ENCODE measurements at places on chromosomes 6 and 20.

GRCh38 chr6:122751326-122751725 is 28.2 kb upstream of the FABP7 start:
- DNase-seq = no peak

DNA sequence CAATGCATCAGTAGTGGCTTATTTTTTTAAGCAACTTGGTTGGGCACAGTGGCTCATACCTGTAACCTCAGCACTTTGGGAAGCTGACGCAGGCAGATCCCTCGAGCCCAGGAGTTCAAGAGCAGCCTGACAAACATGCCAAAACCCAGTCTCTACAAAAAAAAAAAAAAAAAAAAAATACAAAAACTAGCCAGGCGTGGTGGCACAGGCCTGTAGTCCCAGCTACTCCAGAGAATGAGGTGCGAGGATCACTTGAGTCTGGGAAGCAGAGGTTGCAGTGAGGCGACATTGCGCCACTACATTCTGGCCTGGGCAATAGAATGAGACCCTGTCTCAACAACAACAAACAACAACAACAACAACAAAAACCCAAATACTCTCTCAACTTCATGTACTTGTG is 44.7 kb upstream of the XRN2 start:
- no peak for DNase-seq

DNA sequence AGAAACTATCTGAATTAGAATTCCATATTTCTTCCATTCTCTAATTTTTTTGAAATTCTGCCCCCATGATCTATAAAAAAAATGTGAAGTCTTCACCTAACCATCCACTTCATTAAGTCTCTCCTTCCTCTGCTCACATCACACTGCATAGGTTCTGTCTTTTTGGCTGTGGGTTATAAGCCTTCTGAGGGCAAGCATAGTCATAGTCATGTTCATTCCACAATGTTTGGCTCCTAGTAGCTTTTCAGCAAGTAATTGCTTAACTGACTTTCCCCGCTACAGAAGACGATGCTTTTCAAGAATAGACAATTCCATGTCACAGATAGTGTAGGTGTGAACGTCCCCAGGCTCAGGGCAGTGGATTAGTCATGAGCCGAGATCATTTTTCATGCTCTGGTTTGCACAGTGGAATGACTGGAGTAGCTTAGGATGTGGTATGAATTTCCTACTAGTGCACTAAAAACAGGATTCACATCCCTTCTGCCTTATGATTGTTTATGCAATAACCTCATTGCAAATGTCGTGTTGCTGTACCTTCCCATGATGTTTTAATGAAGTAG is 29.1 kb downstream of the WRNIP1 start:
- DNase-seq = no peak

- DNase-seq = no peak
Measured at GRCh38 chr6:135372758-135373157, 124.8 kb downstream of the AHI1 start.

DNA sequence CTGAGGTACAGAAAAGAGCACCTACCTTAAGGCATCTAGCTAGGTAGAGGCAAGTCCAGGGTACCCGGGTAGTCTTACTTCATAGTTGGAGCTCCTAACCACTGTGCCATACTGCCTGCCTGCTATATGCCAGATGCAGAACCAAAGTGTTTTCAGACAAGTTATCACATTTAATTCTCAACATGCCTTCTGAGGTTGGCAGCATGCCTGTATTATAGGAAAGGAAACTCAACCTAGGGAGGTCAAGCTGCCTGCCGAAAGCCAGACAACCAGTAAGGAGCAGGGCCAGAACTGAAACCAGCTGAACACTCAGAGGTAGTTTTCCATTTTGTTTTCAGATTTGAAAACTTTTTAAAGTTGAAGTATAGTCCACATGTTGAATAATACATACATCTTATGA is 5.4 kb downstream of the CTNNBL1 start:
- no peak for DNase-seq

DNA sequence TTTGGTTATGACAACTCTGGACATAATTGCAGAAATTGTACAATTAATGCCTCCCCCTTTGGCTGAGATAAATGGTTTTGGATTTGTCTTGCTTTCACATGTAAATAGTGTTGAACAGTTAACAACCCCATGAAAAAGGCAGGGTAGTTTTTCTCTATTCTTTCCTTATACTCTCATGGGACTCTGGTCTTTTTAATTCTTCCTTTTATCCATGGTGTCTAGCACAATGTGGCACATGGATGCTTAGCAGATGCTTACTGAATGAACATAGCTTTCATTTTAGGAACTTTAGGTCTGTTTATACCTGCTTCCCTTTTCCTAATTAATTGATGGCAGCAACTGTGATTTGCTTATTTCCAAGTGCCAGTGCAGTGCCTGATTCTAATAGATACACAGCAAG is 75.6 kb downstream of the NCOA3 start:
- DNase-seq = no peak

- DNase-seq = no peak
Measured at GRCh38 chr6:110852773-110853172, 21.8 kb upstream of the AMD1 start.

DNA sequence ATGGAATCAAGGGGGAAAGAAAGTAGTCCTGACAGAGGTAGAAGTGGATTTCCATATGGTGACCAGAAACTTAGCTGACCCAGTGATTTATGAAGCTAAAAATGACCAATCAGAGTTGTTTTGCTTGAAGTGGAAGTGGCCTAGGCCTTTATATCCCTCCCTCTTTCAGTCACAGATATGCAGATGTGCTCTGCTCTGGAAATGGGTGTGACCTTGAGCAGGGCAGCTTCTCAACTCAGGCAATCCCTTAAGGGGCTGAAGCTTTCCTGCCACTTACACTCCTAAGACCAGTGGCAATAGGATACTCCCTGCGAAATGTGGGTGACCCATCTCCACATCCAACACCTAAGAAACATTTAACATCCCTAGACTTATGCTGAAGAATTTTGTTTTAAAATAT is 256.6 kb downstream of the EYS start:
- DNase-seq = no peak

DNA sequence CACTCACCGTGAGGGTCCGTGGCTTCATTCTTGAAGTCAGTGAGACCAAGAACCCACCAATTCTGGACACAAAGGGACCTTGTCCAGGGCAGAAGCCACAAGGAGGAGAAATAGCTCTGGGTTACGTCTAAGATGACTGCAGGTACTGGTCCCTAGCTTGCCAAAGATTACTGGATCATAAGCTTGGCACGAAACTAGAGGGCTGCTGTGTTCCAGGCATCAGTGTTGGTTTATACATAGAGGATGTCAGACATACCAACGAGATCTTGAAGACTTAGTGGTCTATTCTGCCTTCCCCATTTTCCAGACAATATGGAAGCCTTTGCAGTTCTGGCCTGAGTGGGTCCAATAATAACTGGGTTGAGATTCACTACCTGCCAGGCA is 175.7 kb downstream of the TBX18 start:
- DNase-seq = no peak

DNA sequence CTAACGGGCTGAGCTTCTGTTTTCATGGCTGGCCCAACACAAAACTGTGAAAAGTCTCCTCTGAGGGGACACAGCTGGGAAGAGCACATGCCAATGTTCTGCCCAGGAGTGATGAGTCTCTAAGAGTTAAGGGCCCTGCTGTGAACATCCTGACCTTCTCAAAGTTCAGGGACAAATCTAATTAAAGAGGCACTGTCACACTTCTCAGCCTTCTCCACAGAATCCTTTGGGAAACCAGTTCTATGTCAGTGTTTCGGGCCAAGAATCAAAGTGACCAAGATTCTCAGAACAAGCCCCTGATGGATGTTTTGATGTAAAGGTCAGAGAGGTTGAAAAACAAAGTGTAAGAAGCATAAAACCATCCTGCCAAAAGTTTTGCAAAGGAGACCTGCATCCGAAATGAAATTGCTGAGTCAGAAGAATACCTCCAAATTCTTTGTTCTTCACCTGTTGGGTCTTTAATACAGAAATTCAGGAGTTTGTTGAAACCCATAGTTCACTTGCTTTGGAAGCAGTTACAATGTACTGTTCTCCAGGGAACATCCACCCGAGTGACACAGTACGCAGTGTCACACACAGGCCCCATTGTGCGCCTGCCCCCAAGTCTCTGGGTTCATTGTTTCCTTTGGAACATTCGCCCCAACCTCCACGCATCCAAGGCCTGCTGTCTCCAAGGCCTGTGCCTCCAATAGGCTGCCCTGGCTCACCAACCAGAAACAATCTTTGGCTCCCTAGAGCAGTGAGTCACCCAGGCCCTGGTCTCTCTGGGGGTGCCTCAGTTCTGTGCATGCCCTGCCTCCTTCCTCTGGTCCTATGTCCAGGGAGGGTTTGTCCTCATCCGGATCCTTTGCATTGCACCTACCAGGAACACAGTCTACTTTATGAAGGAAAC is 65.5 kb upstream of the QKI start:
- no peak for DNase-seq

DNA sequence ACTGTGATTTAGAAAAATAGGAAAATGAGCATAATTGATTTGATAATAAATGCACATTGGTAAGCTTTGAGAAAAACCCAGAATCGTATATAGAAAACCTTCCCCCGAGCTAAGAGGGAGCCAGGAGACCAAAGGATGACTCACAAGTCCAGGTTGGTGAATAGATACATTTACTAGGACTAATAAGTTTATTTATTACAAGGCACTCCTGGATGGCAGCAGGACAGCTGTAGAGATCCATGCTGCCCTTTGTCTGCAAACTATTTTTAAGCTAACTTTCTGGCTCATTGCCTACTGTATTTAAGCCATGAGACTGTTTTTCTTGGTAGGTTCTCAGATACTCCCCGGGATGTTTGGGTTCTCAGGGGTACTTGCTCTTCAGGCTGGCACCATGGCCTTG is 13.4 kb downstream of the CASP8AP2 start:
- DNase-seq = no peak

DNA sequence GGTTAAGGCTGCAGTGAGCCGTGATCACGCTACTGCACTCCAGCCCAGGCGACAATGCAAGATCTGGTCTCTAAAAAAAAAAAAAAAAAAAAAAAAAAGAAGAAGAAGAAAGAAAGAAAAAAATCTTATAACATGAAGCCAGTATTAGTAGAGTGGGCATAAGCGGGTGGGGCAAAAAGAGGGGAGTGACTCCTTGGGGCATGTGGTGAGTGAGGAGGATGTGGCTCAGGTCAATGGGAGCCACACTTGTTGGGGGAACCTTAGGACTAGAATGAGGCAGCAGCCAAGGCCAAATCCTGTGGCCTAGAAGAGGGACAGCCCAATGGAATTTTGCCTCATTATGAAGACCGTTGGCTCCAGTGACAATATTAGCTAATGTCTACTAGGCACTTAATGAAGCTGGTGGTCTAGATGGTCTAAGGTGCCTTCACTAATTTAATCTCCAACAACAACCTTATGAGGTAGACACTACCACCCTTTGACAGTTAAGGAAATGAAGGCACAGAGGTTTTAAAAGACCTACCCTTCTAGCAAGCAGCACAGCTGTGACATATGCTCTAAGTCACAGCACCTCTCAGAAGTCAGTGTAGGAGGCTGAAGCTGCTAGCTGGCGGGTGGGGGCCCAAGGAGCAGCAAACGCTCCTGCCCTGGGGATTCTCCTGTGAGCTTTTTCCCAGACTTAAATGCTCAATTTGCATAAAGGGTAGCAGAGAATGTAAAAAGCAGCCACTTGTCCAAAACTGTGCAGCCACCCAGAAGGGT is 23.6 kb upstream of the ARMC12 start:
- no peak for DNase-seq

GRCh38 chr6:117938311-117938995 is 31.4 kb downstream of the SLC35F1 start:
- DNase-seq = no peak

GRCh38 chr6:1607516-1608221 is 2.0 kb upstream of the FOXC1 start:
- DNase-seq = peak; percentile 68

DNA sequence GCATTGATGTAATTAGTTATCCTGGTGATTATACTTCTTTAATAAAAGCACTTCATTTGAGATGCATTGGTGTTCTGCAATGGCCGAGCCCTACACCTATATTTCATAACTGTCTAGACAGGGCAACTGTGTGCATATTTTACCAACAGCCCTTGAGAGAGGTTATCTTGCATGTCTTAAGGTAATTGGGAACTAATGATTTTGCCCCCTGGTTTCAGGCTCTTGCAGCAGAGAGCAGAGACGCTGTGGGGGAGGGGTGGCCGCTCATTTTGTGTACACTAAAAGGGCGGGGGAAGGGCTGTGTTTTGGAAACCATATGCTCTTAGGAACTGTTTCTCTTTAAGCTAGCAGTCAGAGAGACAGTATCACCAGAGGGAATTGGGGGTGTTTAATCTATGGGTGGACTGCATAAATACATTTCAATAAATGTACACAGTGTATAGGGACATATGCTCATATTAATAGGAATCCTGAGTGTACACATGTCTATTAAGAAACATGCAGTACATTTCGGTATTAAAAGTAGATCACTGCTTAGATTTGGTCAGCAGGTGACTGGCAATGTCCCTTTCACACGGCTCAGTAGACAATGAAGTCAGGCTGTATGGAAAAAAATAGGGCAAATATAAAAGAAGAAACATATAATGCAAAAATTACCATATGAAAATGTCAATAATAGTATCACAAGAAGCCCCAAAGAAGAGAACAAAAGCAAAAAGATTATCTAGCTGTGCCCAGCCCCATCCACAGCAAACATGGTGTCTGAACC is 402.9 kb upstream of the CITED2 start:
- DNase-seq = peak; percentile 35

DNA sequence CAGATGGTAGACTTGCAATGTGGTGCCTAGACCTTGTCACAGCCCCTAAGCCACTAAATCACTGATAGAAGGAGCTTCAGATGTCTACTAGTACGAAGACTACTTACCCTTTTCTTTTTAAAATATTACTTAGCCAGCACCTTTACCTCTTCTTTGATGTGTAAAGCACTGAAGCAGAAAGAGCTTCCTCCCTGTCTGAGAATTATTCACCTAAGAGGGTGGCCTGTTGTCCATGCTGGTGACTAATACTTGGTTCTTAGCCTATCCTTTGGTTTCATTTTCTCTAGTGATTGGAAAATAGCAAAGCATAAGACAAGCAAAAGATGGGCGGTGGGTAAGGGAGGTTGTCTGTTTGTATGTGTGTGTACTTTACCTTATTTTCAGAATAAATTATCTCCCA is 794.6 kb downstream of the TFAP2A start:
- DNase-seq = no peak

GRCh38 chr6:142165227-142165626 is 18.2 kb downstream of the VTA1 start:
- DNase-seq = no peak

DNA sequence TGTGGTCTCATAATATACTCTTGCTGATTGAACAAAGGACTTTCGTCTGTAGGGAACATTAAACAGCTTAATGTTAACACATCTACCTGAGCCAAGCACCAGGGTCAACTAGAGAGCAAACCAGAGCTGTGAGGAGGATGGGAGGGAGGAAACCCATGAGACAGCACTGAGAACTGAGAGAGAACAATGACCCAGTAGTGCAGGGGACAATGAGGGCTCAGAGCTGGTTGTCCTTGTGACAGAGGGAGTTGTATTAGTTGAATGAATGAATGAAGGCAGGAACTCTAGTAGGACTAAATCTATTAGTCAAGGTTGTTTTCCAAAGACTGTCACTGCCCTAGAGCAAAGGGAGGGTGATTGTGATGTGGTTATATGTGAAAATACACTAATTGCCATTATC is 28.2 kb upstream of the GSTA4 start:
- no peak for DNase-seq

DNA sequence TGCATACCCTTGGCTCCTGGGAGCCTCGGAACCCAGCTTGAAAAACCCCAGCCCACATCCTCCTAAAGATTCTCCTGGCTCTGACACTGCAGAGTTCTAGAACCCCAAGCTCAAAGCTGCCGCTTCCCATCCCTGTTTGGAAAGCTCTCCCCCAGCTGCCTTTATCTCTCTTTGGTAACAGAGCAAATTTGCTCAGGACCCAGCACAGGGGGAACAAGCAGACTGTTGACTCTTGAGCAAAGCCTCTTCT is 38.9 kb downstream of the HNF4A start:
- no peak for DNase-seq

Measured in nephron progenitor cell (in vitro differentiated cells).